ENCODE measurements at places on chromosomes 4 and X.
A peak's percentile ranks its signal among the peaks of the same experiment; 100 is the strongest.

DNA sequence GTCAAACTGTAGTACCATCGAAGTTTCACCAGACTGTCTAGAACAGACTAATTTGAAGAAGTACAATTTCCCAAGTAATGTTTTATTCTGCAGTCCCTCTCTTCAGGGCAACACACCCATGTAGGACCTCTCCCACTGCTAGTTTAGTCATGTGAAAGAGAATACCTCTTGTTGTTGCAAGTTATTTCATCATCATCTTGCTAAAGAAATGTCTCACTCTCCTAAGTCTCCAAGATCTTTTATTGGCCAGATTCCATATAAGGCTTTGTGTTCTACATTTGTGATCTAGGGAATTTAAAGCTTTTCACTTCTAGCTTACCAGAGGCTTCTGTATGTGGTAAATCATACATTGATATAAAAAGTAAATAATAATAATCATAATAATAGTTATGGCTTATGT, 745.3 kb upstream of the MAGEB2 start:
- no peak for DNase-seq

- DNase-seq: no peak
Observed at GRCh38 chrX:118493016-118493415, 2.6 kb upstream of the DOCK11 start.

DNA sequence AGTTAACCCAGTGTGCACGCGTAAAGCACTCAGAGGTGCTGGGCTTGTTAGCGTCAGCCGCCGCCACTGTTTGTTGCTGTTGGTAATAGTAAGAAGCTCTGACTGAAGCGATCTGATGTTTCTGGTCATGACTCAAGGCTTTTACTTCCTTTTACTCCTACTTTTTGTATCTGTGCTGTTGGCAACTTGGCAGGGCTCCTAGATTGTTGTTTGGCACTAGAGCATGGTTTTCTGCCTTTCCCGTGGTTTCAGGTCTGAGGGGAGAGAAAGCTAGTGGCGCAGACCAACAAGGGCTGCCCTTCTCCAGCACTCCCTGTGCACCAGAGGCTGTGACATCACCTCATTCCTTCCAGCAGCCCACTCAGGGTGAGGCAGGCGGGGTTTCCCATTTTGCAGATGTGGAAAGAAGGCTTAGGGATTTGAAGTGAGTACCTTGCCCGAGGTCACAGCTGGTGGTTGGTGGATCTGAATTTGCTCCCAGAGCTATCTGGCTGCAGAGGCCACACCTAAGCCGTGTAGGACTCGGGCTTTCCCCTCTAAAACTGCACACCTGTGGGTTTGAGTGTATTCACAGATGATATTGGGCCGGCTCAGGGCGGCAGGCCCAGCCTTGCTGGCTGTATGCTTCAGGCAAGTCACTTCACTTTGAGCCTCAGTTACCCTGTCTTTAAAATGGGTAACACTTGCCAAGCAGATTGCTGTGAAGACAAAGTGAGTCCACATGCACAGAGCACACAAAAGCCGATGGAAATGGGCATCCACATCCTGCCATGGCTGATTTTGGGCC, 51.2 kb upstream of the TADA2B start:
- no peak for DNase-seq

DNA sequence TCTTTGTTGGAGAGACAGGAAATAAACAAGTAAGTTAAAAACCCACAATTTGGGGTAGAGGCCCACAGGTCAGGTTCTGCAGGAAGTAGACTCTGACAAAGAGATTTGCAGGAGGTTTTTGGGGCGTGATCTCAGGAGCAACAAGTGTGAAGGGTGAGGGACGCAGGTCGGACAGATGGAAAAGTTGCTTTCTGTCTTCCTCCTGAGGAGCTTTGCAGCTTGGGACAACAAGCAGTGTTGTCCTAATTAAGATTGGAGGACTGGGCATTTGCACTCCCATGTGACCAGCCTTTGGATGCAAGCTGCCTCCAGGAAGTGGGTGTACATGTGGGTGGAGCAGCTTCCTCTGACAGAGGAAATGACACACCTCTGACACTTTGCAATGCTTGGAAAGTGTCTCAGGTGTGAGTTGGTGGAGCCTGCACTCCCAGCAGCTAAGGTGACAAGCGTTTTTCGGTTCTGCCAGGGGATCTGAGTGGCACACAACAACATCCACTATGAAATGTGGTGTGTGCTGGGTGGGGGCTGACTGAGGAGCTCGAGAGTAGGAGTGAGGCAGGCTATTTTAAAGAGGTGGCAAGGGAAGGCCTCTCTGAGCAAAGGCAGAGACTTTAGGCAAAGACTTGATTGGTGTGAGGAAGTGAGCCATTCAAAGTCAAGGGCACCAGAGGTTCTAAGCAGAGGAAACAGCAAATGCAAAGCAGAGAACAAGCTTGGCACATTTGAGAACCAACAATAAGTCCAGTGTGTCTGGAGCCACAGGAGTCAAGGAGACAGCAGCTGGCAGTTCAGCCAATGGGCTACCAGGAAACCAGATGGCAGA, 339.8 kb upstream of the GATB start:
- DNase-seq: no peak

DNA sequence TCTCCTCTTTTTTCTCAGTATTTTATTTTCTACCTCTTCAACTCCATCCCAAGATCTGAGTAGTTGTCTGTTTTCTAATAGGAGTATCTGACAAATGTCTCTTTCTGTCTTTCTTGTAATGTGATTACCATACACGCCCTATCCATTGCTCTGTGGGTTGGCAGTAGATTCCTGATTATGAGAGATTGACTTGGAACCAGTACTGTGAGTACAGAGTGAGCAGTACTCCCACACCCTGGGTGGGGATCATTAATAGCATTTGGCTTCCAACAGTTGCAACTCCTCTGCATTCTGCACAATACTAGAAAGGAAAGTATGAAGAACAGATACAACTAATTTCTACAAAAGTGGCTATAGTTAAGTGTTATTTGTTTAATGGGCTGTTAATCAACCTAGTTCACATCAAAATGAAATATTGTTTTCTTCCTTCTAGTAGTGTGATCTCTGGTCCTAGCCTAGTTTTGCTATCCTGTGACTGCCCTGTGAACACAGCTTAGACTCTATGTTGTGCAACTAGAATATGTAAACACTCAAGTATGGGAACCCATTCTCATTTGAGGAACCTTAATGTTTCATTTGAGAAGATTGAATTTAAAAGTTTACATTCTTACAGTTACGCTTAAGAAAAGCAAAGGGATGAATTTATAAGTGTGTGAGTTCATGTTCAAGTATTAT, 112.9 kb downstream of the PTPN13 start:
- DNase-seq: no peak

GRCh38 chr4:119971431-119972084, 95.1 kb downstream of the MAD2L1 start:
- DNase-seq: no peak

DNA sequence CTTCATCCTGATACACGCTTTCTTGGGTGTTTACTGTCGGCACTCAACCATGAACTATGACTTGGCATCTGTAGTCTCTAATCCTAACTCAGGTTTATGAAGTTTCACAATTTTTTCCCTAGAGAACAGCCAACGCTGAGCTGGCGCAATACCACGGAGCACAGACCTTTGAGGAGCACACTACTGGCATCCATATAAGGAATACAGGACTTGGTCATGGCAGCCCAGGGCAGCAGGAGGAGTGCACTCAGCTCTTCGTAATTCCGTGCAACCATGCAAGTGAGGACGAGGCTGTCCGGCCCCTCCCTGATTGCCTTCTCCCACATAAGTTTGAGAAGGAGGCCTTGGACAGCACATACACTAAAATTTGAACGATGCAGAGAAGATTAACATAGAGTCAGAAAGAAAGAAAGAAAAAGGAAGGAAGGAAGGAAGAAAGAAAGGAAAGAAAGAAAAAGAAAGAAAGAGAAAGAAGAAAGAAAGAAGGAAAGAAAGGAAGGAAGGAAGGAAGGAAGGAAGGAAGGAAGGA, 41.0 kb upstream of the PDLIM5 start:
- no peak for DNase-seq

GRCh38 chr4:135670548-135670947, 1469.0 kb upstream of the PABPC4L start:
- no peak for DNase-seq

- no peak for DNase-seq
Observed at GRCh38 chr4:154471032-154471431, 20.6 kb downstream of the DCHS2 start.

DNA sequence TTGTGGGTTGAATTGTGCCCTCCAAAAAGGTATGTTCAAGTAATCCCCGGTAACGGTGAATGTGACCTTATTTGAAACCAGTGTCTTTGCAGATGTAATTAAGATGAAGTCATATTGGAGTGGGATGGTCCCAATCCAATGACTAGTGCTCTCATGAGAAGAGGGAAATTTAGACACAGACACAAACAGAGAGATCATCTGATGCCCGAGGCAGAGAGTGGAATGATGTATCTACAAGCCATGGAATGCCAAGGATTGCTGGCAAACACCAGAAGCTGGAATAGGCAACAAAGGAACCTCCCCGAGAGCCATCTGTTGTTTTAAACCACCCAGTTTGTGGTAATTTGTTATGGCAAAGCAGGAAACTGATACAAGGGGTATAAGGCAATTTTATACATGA, 35.1 kb downstream of the RPS6KA3 start:
- no peak for DNase-seq

DNA sequence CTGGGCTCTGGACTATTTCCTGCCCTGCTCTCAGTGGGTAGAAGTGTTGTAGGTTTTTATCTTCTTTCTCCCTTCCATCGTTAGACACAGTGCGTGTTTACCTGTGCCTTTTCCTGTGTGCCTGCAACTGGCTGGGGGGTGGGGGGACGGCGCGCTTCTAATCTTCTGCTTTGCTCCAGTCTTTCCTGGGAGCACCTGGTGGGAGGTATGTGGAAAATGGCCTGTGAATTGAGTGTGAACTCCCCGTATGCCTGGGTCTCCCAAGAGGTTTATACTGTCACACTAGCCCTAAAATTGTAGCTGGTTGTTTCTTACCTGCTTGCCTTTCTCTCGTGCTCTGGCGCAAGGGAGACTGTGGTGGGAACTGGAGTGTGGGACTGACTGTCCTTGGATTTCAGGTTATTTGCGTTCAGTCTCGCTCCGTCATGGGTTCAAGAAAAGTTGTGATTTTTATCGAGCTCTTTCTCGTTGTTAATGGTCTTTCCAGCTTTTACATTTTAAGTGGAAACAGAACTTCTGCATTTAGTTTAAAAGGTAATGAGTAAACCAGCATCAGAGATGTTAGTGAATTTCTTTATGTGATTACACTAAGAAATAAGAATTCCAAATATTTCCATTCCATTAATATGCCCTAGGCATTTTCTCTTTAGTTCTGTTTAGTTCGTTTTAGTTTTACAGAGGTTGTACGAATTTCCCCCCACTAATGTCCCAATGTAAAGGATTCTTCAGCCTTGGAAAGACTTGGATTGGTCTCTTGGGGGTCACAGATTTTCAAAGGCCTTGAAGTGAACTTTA, 15.3 kb downstream of the MRPL1 start:
- DNase-seq: peak; percentile 11

DNA sequence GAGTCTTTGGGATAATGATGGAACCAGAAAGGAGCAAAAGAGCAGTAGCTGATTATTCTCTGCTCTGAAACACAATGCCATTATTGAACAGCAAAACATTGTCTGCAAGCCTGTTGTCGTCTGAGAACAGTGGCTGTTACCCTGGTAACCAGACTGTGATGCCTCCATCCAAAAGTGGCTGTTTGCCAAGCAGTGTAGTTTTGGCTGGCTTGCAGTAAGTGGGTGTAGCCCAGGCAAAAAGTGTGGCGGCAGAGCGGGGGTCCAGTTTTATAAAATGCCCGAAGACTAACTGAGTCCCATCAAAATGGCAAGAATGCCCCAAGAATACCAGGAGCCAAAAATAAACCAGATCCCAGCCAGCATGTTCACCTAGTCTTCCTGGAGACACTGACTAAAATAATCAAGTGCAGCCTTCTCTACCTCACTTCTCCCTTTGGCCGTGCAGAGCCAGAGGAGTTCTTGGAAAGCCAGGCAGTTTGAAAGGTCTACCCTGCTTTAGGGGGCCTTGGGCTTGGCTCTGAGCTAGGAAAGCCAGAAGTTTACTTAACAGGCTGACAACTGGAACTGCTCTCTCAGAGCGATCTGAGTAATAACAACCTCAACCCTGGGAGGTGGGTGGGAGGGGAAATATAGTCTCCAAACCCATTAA, 2.6 kb downstream of the PLP1 start:
- DNase-seq: no peak

- DNase-seq: peak; percentile 93
Observed at GRCh38 chr4:25913851-25914669, at the start of gene SMIM20. TSS of gene SMIM20 (plus strand) at chr4:25914220. CDS start at chr4:25914314, 94 bp downstream.

- no peak for DNase-seq
Observed at GRCh38 chr4:83382850-83383249, 48.2 kb upstream of the HPSE start.

DNA sequence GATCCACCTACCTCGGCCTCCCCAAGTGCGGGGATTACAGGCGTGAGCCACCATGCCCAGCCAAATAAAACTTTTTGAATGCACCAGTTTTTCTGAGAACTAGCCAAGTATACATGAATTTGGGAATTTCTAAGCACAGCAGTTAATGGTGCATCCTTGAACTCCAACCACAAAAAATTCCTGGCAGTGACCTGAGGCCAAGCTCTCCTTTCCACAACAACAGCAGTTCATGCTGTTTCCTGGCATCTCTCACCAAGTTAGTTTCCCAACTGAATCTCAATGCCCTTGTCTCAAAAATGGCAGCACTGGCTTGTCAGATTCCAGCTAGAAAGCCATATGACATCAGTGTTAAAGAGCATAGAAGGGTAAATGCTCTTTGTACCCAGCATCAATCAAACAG, 15.9 kb upstream of the XKRX start:
- no peak for DNase-seq

DNA sequence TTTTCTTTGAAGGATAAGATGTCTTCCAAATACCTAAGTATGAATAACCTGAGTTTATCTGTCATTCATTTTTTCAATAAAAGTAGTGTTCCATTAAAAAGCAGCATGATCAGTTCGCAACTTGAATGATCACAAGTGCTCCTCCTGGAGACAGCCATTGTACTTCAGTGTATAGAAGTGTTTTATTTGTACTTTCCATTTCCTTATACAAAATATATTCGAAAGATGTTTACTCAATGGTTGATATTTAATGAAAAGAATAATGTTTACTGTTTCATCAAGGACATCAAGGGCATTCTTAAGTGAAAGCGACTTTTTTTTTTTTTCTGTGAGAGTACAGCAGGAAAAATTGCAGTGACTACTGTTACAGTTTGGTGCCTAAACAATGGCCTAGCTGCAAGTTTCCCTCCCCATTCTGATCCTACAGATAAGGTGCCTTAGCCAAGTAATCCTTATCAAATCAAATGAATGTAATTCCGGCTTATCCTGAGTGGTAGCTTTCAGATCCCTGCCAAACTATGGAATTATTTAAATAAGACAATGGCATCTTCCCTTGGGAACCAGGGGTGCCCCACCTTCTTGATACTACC, 69.0 kb upstream of the IL15 start:
- no peak for DNase-seq

- no peak for DNase-seq
Observed at GRCh38 chrX:120462370-120462769, 6.7 kb downstream of the LAMP2 start.
